Activated gamma-delta T cell treated with anti-CD3 and anti-CD28 coated beads, Interleukin-2, amount 50 U/mL, for 16 hours (primary cell): ENCODE measurements at places on chromosomes 4 and X.
A peak's percentile ranks its signal among the peaks of the same experiment; 100 is the strongest.

DNA sequence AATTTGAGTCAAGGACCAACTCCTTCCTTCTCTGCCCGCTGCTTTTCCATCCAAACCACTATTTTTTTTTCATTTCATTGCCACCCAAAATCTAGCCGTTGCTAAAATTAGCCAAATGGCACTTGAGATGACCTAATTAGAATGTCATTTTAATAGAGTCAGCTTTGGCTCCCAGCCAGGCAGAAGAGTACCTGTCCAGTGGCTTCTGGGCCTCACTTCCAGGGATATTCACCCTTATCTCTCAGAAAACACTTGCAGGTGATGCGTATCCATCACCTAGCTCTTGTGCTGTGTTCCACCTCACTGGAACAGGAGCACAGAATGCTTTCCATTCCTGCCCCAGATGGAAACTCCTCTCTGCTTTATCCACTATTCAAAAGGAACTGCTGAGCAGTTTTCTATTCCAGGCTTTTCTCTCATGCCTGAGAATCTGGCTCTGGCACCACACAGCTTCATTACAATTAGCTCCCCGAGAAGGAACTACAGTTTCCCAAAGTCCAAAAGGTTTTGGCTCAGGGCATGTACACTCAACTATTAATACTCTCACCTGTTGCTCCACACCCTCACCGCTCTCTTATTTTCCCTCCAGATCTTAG lies 18.5 kb downstream of the MAGEA9B start:
- DNase-seq = no peak

GRCh38 chrX:1212532-1212931 lies at the start of gene CRLF2:
Gene CRLF2, minus strand, starts transcription at chrX:1212649. Its CDS starts 15 bp downstream, at chrX:1212634.
- DNase-seq = no peak

DNA sequence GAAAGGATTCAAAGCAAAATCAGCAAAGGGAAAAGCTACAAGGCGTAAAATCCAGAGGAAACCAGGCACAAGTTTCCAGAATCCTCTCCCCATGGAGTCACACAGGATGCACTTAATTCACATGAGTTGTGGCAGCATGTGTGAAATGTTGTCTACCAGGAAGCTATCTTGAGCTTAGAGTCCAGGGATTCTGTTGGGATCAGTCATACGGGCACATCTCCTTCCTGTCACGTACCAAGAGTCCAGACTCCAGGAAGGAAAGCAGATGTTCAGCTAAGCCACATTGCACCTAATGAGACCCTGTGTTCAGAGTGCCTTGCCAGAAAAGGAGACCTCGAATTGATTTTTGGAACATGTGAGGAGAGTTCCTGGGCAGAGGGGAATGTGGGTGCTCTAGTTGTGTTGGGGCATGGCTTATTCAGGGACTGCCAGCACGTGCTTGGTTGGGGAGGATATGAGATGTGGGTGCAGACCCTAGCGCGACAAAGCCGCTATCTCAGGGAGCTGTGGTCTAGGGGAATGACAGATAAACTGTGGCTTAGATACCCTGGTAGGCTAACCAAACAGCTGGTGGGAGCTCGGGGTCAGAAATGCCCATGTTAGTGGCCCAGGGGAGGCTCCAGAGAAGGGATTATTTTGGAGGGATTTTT lies 70.0 kb downstream of the EVC start:
- no peak for DNase-seq

DNA sequence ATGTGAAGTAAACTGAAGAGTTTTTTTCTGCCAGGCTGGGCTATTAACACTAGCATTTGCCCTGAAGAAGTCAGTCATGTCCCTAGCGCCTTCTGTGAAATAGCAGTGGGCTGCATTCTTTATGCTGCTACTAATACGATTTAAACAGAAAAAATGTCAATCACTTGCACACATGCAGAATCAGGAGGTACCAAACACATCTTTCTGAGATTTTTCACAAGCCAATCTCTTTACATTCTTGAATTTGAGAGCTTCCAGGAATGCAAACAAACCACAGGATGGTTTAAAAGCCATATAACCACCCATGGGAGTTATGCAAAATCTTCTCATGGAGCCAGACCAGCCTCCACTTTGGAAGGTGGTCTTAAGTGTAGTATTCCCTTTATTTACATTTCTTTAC lies 220.1 kb downstream of the IQCM start:
- no peak for DNase-seq

DNA sequence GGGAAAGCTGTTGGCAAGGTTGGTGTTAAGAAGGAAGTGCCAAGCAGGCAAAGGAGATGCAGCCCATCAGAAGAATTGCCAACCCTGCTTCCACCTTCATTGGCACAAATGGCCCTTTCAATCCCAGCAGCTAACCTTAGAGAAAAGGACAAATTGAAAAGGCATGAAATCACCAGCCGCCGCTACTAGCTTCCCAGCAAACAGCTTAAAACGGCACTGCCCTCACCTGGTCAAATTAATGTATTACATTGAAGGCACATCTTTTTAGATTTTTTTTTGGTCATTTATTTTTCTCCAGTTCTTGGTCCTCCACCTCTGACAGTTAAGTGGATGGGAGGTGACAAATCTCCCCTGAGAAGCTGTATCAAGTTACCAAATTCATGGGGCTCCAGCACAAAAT lies 51.0 kb upstream of the NHSL2 start:
- DNase-seq = peak; percentile 7
